ENCODE measurements at places on chromosomes 5 and 9.

- DNase-seq, result no peak
Observed at GRCh38 chr5:7393921-7394799, 1.8 kb upstream of the ADCY2 start.

DNA sequence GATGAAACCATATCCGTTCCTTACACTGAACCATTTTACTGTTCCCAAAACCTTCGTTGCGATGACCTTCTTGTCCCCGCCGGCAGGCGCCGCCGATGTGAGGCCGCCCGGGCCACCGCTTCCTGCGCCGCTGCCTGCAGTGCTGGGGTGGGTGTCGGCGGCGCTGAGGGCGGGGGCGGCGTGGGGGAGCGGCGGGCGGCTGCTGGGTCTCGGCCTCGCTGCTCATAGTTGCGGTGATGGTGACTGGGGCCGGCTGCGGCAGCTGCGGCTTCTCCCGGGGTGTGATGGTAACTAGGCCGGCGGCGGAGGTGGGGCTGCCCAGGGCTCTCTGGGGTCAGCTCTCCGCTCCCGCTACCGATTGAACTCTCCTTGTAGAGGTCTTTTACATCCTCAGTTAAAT, 14.1 kb upstream of the OR2S2 start:
- DNase-seq, result no peak

- no peak for DNase-seq
Observed at GRCh38 chr5:670396-671270, 22.5 kb downstream of the TPPP start.

DNA sequence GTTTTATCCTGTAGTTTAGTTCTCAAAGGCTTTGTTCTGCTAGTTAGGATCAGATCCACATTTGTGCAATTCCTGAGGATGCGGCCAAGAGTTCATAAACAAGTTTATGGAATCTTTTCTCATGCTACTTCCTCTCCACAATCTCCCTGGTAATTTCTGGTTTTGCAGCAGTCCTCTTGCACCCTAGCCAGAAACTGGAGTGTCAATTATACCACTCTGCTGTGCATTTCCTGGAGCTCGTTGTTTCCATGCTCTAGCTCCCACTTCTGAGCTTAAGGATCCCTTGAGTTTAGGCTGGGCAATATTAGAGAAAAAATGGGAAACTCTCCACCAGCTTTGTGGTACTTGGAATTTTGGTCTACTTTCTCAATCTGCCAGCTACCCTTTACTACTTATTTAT, 474.7 kb downstream of the DIRAS2 start:
- DNase-seq, result no peak

DNA sequence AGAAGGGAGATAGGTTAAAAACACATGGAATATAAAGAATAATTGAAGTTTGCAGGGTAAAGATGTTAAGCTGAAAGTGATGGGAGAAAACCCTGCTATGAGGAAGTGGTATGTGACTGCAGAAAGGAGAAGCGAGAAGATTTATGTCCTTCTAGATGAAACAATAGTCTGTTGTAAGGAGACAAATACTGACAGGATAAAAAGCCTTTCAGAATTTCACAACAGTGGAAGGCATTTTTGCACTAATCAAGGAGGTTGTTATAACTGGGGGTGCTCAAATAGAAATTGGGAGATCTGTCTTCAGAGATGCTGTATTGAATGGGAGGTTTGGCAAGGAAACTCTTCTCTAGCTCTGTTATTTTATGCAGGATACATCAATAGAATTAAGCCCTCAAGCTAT, 69.6 kb downstream of the NMUR2 start:
- DNase-seq, result no peak

GRCh38 chr5:58246461-58246944, 213.4 kb downstream of the PLK2 start:
- no peak for DNase-seq

Measured in fibroblast of mammary gland (primary cell).